Stimulated activated CD4-positive, alpha-beta T cell treated with anti-CD3 and anti-CD28 coated beads, Interleukin-2, amount 100 ng/mL, for 24 hours (primary cell): ENCODE measurements at places on chromosomes 16 and 17.

- no peak for DNase-seq
Measured at GRCh38 chr16:63703612-63704011, 1418.3 kb downstream of the CDH11 start.

GRCh38 chr16:89994389-89994720 is 24.9 kb downstream of the DBNDD1 start:
- DNase-seq: no peak

DNA sequence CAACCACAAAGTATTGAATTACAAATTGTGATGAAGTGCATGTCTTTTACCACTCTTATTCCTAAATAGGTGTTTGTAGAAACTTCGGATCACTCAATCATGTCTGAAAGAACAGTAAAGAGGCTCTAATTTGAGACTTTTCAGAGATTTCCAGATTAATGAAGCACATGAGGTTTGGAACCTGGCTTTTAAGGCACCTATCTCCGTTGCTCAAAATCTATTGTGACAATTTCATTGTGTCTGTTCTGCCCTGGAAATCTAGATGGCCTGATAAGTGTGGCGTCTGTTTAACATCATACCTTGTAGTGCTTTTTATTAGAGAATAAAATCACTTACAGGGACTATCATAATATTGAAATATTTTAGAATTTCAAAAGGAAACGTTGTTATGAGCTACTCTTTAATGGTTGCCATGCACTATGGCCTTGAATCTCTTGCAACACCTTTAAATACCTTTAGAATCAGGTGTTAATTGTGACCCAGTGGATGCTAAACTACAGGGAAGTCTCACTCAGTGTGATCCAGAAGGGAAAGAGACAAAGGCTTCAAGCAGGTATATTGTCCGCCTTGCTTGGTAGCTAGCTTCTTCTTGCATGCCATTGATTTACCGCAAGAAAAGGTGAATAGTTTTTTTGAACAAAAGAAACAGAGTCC is 210.3 kb downstream of the CNTNAP4 start:
- DNase-seq: no peak

- no peak for DNase-seq
Measured at GRCh38 chr17:36977568-36977967, 28.8 kb downstream of the AATF start.

GRCh38 chr17:50511058-50511457 is 2.8 kb downstream of the MYCBPAP start:
- peak; percentile 56 for DNase-seq

- no peak for DNase-seq
Measured at GRCh38 chr17:59337741-59338299, 6.4 kb downstream of the YPEL2 start.

DNA sequence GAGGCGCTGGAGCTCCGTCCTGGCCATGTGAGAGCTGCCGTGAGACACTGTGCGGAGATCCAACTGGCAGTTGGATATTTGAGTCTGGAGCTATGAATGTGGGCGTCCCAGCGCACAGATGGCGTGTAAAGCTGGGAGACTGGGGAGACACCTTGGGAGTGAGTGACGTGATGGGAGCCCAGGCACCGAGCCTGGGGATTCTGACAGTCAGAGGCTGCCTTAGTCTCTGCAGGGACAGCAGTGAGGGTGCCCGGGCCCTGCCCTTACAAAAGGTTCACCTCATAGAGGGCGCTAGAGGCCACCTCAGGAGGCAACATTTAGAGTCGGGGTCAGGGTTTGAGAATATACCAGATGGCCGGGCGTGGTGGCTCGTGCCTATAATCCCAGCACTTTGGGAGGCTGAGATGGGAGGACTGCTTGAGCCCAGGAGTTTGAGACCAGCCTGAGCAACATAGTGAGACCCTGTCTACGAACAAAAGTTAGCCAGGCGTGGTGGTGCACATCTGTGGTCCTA is 194.1 kb upstream of the GSE1 start:
- DNase-seq: no peak

DNA sequence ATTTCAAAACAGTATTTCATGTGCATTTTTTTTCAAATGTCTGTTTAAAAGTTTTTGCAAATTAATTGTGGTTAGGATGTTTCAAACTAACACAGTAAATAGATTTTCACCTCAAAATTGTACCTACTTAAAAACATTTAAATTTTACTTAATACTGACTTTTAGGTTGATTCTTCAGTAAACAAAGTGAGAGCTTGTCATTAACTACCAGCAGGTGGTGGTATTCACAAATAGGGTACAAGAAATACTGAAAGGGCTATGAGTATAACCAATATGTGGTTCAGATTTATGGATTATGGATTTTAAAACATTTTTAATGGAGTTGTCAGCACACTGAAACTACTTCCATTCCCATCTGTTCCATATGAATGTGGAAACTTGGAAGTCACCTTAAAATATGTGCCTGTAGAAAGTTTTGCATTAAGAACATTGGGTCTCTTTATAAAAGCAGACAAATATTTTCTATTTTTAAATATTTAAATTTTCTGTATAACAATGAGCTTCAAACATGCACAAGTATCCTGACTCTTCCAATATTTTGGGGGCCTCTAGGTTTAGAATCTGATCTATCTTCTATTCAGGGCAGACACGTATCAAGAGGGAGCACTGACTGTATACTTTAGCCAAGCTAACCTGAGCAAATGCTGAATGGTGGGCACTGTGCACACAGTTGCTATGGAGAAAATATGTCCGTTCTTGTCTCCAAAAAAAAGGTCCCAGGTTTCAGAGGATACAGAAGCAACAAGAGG is 155.6 kb downstream of the SNX11 start:
- no peak for DNase-seq

DNA sequence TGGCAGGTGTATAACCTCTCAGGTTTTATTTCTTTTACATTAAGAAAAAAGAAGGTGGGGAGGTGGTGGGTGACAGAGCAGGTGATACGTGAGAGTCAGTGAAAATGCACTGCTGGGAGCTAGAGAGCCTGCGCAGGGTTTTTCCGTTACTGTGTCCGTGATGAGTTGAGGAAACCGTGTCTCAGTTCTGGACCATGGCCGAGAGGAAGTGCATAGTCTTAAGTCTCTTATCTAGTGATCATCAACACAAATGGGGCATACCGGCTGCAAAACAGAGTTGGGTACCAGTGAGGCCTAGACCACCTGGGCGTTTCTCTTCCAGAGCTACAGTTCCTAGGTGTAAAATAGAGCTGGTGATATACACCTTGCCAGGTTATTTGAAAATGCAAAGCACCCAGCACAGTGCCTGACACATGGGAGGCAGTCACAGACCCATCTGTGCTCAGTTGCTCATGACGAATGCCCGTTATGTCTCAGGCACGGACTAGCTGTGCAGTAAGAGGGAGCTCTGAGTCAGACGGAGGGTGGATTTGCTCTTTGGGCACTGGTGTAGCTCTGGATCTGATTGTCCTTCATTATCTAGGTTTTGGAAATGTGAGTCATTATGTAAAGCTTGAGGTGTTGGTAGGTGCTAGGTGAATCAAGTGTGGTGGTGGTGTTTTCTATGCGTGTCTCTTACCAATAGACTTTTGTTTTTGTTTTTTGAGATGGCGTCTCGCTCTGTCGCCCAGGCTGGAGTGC is 60.9 kb downstream of the RPTOR start:
- DNase-seq: peak; percentile 74

GRCh38 chr16:1345087-1345486 is 6.6 kb downstream of the TSR3 start:
- DNase-seq: no peak

GRCh38 chr17:30132615-30133014 is 16.0 kb downstream of the NSRP1 start:
- no peak for DNase-seq

DNA sequence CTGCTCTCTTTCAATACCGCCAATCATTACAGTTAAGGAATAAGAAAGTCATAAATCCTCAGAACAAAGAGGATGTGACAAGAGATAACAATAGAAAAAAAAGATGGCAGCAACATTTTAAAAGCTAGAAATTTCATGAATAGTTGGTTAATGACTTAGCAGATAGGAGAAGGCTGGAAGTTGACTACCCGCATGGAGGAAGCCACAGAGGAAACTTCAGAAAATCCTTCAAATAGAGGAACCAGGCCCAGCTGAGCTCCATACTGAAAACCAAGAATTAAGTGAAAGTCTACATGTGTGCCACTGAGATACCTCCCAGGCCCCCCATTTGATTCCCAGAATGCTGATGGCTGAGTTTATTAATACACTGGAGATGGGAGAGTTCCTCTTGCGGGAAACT is 109.3 kb downstream of the GSG1L start:
- no peak for DNase-seq

DNA sequence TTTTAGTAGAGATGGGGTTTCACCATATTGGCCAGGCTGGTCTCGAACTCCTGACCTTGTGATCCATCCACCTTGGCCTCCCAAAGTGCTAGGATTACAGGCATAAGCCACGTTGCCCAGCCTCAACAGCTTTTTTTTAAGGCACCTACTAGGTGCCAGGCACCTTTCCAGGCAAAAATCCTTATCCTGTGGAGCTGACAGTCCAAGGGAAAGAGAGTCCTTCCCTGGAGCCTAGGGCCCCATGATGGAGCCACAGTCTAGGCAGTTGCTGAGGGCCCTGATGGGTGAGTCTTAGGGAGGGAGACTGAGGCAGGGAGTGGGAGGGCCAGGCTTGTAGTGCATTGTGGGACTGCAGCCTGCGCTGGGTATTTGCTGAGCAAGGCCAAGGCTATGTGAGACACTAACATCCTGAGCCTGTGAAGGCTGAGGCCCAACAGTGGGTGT is 79.6 kb upstream of the TOB1 start:
- no peak for DNase-seq

GRCh38 chr17:29954405-29954804 is 13.0 kb downstream of the EFCAB5 start:
- DNase-seq: no peak

- peak; percentile 74 for DNase-seq
Measured at GRCh38 chr17:45852535-45853297, 8.0 kb downstream of the SPPL2C start.

GRCh38 chr16:19186408-19186807 is 18.4 kb downstream of the SYT17 start:
- no peak for DNase-seq

GRCh38 chr16:88698646-88699045 is 7.6 kb downstream of the RNF166 start:
- DNase-seq: no peak

GRCh38 chr16:2085669-2086068 is 37.9 kb downstream of the TSC2 start:
- DNase-seq: no peak

DNA sequence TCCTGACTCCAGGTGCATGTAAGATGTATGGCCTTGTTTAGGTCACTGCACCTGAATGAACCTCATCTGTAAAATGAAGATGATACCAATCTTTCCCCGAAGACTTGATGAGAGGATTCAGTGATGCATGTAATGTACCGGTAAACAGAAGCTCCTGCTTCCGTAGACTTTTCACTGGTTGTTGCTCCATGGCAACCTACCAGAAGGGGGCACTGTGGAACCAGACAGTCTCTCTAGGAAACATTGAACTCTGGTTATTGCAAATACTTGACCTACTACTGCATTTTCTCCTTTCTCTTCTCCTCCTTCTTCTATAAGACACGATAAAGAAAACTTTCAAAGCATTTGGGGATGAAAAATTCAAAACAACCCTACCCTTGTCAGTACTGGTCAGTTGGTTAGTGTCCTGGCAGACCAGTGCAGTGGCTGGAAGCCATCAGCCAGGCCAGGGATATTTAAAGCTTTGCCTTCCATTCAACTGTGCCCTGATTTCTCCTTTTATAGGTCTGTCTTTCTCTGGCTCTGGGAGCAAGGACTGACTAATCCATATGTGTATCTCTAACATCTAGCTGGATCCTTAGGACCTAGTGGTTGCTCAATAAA is 667.4 kb upstream of the SALL1 start:
- peak; percentile 26 for DNase-seq

DNA sequence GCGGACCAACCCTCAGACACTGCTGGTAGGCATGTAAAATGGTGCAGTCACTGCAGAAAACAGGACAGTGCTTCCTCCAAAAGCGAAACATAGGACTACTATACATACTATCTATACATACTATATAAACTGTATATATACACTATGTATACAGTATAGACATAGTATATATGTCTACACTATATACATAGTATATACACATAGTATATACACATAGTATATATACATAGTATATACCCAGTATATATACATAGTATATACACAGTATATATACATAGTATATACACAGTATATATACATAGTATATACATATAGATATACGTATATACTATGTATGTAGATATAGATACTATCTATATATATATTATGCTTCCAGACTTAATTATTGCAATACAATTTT is 6.4 kb upstream of the USP36 start:
- no peak for DNase-seq

GRCh38 chr16:57061084-57061905 is 31.1 kb upstream of the CPNE2 start:
- DNase-seq: no peak
